AG09319 (cell line): ENCODE measurements at places on chromosomes 16 and 17.

- no peak for DNase-seq
These were observed 22.4 kb downstream of the LSM12 start for GRCh38 chr17:44044071-44044470.

GRCh38 chr17:48868916-48869500 lies 23.6 kb upstream of the ATP5MC1 start:
- no peak for DNase-seq

- DNase-seq, result no peak
These were observed 23.8 kb downstream of the CDK5RAP3 start for GRCh38 chr17:47994724-47995123.

GRCh38 chr17:17303010-17303846 lies at the start of gene NT5M:
Gene NT5M (plus strand): TSS chr17:17303373. CDS start chr17:17303551, 178 bp downstream.
- DNase-seq, result no peak

- no peak for DNase-seq
These were observed 36.1 kb downstream of the TNFRSF13B start for GRCh38 chr17:16935786-16936185.

- DNase-seq, result no peak
These were observed 32.0 kb upstream of the DNAH17 start for GRCh38 chr17:78609191-78609641.

GRCh38 chr16:30820952-30821421 lies 34.0 kb upstream of the ZNF629 start:
- no peak for DNase-seq

GRCh38 chr17:51855806-51856205 lies 302.7 kb downstream of the CA10 start:
- DNase-seq, result no peak

DNA sequence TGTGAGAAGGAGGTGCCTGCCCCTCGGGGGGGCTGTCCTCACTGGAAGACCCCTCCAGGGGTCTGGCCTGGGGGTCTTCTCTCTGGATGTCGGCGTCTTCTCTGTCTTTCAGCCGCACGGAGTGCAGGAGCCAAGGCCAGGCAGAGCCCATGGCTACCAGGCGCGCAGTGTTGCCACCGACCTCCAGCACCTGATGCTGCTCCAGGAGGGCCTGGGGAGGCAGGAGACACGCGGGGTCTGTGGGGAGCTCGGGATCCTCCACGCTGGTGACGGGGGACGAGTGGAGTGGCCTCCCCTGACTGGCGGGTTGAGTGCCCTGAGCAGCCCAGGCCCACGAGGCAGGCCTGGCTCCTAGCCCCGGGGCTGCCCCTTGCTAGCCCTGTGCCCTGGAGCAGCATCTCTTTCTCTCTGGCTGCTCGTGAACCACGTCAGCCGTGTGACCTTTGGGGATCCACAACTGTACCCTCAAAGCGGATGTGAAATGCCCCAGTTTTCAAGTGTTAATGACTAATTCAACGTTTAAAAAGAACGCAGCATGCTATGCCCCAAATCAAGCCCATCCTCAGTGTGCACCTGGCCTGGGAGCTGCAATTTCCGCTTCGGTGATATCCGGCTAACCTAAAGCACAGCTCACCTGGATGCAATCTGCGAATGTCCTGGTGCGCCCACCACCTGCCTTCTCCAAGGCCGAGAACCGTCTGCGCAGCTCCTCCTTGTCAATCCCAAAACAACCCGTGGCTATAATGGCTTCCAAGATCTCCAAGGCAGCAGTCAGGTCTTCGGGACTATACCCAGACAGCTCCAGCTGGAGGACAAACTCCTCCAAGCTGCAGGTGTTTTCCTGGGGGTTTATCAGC lies 62.9 kb downstream of the IL21R start:
- DNase-seq, result no peak

DNA sequence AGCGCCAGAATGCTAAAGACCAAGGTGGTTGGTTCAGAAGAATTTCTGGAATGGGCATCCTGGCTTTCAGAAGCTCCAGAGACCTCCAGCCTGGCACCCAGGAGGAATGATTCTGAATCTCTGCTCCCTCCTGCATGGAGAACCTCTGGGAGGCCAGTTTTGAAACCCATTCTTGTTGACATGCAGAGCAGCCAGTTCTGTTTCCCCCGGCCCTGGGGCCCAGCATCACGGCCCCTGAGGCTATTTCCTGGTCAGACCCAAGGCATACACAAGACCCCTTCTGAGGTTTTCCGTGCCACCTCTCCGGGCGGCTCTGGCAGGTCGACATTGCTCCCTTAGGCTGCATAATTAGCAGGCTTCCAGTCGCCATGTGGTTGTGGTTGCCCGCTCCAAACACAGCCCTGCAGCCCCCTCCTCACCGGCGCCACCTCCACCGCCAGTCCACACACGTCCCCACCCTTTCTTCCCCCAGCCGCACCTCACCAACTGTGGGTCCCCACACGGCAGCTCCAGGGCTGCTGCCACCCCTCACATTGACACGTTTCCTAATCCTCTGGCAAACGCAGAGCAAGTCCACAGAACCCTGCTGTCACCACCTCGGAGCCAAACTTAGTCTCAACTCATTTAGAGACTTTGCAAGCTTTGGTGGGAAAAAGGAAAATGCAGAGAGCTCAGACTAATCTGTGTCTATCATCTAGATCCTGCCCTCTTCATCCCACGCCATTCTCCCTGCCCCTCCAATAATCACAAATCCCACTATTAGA lies 367.1 kb downstream of the SOX9 start:
- no peak for DNase-seq

DNA sequence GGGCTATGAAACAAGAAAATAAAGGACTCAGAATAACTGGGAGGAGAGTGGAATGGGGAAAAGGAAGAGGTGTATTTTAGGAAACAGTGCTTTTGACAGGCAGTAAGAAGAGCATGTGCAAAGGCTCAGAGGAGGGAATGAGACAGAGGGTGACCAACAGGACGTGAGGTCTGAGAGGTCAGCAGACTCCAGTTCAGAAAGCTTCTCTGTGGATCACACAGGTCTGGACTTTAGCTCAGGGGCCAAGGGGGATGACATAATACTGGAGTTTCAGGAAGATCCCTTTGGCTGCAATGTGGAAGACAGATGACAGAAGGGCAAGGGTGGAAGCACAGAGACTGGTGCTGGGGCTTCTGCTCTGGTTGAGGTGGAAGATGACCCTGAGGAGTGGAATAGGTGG lies 489.9 kb upstream of the CDH5 start:
- no peak for DNase-seq

DNA sequence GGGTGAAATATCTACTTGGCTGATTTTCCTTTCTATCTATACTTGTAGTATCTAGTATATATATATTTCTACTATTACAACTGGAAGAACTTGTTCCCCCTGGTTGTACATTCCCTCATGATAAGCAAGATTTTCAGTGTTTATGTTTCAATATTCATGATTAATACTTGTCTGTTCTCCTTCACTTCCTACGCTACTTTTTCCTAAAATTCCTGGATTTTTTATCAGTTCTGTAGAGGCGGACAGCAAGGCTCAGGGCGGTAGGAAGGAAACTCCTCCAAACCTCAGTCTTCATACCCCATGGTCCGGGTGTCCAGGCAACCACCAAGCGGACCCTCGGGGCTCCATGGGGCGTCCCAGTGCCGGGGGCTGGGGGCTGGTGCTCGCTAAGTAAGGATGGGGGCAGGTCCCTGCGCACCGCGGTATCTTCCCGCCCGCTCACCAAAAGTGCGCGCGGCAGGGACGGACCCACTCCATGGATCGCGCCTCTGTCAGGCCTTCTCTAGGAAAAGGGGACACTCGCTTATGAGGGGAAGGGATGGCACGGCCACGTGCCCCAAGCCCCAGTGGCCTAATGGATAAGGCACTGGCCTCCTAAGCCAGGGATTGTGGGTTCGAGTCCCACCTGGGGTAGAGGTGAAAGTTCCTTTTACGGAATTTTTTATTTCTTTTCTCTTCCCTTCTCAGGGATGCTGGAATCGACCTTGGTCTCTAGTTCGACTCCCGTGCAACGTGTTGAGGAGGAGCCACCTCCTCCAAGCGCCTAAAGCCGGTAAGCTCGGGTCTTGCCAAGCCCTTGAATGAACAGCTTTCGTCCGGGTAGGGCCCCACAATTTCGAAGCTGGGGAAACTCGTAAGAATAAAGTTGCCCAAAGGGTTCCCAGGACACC lies 13.2 kb downstream of the ATP5PD start:
- peak; percentile 86 for DNase-seq

DNA sequence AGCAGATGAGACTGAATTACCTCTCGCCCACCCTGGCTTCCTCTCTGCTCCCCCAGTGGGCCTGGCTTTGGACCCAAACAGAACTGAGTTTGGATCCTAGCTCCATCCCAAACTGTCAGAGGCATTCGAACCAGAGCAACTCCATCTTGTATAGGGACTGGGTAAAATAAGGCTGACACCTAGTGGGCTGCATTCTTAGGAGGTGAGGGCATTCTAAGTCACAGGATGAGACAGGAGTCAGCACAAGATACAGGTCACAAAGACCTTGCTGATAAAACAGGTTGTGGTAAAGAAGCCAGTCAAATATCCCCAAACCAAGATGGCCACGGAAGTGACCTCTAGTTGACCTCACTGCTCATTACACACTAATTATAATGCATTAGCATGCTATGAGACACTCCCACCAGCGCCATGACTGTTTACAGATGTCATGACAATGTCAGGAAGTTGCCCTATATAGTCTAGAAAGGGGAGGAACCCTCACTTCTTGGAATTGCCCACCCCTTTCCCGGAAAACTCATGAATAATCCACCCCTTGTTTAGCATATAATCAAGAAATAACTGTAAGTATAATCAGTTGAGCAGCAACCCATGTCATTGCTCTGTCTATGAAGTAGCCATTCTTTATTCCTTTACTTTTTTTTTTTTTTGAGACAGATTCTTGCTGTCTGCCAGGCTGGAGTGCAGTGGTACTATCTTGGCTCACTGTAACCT lies 44.4 kb downstream of the LYRM1 start:
- DNase-seq, result no peak
